ENCODE measurements at places on chromosomes 1 and 21. TPM values are rescaled to one million over a fixed set of nuclear protein-coding genes. Genes with fewer than 3 reads are reported as not detected.

The RGS1 gene
- 12.8 TPM for polyA plus RNA-seq

GRCh38 chr1:184836934-184837895, 82.6 kb upstream of the EDEM3 start:
- DNase-seq: peak; percentile 71

The MASP2 gene
- not detected for polyA plus RNA-seq

The VANGL1 gene
- 1.4 TPM for polyA plus RNA-seq

GRCh38 chr1:204321665-204322064, 38.1 kb downstream of the PLEKHA6 start:
- no peak for DNase-seq

- DNase-seq: peak; percentile 43
Observed at GRCh38 chr1:108570128-108570527, 10.2 kb downstream of the EEIG2 start.

The ELF3 gene
- 146 TPM for polyA plus RNA-seq

- no peak for DNase-seq
Observed at GRCh38 chr1:18919956-18920355, 17.6 kb upstream of the ALDH4A1 start.

DNA sequence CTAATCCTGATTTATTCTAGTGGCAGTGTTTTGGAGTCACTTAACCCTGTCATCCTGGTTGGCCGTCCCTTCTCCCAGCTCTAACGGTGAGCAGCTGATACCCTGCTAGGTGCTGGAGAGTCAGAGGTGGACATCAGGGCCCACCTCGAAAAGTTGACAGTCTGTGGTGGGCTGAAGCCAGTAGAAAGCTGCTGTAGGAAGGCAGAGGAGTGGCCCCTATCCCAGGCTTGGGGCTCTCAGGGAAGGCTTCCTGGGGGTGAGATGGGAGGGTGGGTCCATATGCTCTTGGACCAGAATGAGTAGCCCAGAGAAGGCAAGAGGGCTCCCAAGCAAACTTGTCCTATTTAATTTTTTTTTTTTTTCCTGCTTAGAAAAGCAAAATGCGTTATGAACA, 475 bp upstream of the RPL5 start:
- DNase-seq: peak; percentile 26

DNA sequence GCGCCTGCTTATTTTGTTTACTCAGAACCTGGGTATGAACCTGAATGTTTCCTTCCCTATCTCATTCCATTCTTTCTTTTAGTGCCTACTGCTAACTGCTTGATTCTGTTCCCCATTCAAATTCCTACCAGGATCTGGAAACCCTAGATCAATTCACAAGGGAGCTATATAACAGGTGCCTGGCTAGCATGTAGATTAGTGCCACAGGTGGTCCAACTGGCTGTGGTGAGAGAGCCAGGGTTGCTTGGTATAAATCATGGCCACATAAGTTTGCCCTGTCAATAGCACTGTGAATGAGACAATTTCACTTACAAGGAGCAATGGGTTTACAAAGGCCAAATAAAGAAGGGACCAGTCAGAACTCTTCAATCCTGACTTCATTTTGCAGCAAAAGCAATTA, 6.6 kb upstream of the PRPF38B start:
- DNase-seq: no peak

DNA sequence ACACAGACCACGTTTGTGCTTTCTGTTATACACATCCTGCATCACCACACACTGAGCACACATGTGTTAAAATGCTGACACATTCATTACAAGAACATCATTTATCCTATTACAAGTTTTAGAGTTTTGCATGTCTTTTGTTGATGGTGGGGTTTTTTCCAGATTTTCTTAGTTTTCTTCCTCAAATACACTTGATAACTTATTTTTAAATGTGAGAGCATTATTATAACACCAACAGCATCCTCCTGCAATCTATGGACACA, 67.3 kb downstream of the TGFBR3 start:
- DNase-seq: no peak

All from stomach (tissue), 19 donors.